GM12878 (cell line): ENCODE measurements at places on chromosomes 13 and 19.

DNA sequence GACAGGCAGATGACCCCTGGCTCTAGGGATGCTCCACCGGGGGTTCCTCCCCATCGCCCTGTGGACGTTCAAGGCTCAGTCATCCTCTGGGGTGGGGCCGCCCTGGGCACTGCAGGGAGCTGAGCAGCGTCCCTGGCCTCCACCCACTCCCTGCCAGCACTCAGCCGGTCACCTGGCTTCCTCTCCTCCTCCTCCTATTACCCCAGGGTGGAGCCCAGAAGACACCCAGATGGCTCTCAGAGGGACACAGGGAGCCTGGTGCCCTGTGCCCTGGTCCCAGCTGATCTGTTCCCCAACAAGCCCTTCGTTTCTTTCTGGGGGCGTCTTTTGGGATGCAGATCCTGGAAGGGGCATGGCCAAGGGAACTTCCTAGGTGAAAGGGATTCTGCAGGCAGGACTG lies 3.7 kb upstream of the MKNK2 start:
- no peak for DNase-seq

GRCh38 chr13:67574320-67575233 lies 344.4 kb upstream of the PCDH9 start:
- no peak for DNase-seq

DNA sequence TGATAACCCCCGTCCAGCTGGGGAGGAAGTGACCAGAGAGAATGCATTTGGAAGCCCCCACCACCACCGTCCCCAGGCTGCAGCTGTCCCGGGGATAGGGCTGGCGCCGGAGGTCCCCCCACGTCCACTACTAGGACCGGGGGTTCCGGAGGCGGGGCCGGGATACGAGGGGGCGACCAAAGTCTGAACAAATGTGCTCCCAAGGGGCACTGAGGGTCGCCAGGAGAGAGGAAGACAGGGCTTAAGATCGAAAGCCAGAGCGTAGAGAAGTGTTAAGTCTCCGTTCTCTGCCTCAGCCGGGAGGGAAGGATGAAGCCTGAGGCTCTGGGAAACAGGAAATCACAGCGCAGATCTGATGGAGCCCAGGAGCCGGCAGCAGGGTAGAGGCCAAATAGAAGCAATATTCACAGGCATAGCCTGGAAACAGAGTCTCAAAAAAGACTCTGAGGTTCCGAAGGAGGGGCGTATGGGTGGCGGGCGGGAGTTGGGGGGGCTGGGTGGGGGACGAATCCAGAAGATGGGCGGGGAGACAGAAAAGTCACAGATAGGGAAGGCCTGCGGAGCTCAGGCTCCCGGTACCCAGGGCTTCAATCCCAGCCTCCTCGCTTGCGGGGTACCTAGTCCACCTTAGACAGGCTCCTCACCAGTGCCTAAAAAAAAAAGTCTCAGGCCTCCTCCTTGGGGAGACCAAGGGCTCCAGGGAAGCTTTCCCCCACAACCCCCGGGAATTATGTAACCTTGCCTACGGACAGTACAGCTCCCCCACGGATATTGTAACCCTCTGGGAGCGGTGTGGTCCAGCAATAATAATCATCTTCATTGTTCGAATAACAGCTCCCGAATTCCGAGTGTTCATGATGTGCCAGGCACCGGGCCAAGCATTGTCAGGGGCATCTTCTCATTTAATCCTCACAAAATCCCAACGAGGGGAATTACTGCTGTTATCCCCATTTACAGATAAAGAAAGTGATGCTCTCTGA lies 1.1 kb upstream of the ERF start:
- no peak for DNase-seq

DNA sequence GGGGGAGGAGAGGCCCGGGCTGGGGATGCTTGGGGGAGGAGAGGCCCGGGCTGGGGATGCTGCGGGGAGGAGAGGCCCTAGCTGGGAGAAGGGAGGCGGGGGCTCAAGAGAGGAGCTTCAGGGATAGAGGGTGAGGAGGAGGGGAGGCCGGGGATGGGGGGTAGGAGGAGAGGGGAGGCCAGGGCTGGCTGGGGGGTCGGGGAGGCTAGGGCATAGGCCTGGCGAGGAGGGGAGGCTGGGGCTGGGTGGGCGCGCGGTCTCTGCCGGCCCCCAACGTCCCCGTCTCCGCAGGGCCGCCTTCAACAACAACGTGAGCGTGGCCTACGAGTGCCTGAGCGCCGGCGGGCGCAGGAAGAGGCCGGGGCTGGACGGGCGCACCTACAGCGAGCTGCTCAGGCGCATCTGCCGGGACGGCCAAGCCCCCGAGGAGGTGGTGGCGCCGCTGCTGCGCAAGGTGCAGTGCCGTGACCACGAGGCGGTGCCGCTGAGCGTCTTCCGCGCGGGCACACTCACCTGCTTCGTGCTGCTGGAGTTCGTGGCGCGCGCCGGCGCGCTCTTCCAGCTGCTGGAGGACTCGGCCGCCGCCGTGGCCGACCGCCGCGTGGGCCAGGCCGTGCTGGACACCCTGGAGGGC lies 11.4 kb downstream of the TPGS1 start:
- DNase-seq, result no peak

- no peak for DNase-seq
Measured at GRCh38 chr13:76717092-76717491, 169.1 kb downstream of the KCTD12 start.

DNA sequence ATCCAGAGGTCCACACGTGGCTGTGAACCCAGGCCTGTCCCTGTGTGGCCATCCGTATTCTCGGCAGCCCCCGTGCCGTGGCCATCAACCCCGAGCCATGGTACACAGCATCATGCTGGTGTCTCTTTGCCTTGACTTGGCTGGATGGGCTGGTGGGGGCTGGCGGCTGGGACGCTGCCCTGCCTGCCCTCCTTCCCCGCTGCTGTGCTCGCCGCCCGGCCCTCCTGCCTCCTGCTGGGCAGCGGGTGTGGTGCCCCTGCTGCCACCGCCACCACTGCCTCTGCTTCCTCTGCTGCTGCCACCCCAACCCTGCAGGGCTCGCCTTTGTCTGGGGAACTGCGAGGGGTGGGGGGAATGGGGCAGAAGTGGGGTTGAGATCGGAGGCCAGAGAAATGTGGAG lies 19.7 kb upstream of the EHD2 start:
- no peak for DNase-seq

GRCh38 chr19:3580156-3580934 lies 4.9 kb upstream of the GIPC3 start:
- no peak for DNase-seq

- DNase-seq, result no peak
Measured at GRCh38 chr19:11154683-11155047, 917 bp downstream of the SPC24 start.

DNA sequence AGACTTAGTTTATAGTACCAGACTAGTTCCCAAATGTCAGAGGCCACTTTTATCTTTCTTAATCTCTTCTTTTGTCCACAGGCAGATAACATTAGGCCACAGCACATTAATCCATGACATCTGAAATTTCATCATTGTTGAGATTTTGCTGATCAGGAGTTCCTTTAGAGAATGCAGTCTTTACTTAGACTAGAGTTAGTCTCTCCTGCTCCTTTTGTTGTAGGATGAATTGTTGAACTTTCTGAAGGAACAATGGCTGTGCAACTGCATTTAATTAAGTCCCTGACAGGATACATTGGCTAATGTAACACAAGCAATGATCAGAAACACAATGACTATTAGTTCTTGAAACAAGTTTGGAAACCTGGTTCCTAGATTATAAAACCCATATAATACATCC lies 266.3 kb downstream of the PCDH20 start:
- DNase-seq, result no peak

- no peak for DNase-seq
Measured at GRCh38 chr13:32253911-32254399, 61.2 kb downstream of the ZAR1L start.

DNA sequence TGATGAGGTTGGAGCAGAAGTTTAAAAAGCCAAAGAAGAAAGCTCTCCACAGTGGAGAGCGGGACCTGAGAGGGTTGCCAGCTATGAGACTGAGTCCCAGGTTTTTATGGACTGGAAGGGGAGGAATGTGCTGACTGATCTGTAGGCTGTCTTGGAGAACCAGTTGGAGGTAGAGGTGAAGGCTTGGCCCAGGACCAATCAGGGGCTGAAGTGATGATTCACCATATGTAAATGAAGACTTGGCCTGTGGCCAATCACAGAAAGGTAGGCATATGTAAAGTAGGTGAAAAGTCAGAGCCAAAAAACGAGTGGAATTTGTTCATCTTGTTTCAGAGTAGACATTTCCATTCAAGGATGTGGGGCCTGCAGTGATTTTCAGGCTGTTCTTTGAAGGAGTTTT lies 17.5 kb upstream of the KBTBD6 start:
- DNase-seq, result no peak

- no peak for DNase-seq
Measured at GRCh38 chr19:4523306-4524110, 5.2 kb upstream of the PLIN4 start.

DNA sequence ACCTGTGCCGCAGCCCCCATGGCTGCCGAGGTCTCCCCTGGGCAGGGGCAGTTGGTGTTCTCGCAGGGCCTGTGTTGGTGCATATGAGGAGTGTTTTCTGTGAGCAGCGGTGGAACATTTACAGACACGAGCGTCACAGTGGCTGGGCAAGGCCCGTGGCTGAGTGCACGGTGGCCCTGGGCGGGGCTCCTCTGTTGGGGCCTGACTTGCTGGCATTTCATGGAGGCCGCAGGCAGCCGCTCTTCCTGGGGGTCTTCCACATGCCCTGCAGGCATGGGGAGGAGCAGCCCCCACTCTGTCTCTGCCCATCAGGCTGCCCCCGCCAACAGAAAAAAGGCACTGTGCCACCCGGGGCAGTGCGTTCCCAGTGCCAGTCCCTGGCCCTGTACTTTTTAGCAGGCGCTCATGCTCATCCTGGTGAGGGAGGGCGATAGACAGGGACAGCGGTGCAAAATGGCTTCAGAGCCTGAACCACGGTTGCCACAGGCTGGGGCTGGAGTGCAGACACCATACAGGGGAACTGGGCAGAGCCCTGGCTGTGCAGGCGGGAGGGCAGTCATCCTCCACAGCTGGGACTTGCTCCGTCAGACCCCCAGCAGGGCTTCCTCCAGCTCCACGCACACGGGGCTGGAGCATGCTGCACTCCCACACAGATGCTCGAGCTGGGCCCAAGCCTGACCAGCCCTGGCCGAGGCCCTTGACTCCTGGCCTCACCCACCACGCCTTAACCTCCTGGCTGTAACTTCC lies 23.5 kb downstream of the TFDP1 start:
- DNase-seq, result no peak

GRCh38 chr13:69948016-69948415 lies 159.6 kb upstream of the ATXN8OS start:
- peak; percentile 59 for DNase-seq

DNA sequence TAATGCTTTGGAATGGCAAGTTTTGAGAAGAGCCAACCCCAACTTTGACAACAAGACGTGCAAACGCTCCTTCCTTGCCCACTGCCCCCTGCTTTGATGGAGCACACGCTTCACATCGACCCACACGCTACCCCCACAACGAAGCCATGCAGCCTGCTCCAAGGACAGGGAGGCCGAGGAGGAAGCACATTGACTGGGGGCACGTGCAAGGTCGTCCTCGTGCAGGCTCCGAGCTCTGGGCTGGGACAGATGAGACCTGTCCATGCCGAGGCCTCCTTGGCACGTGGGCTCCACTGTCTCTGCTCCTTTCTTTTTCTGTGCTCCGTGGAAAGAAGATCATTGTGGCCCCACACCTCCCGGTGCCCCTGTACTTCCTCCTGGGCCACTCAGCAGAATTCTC lies 309.0 kb downstream of the TEX29 start:
- no peak for DNase-seq

- DNase-seq, result no peak
Measured at GRCh38 chr13:46170268-46170667, 11.7 kb downstream of the LCP1 start.

DNA sequence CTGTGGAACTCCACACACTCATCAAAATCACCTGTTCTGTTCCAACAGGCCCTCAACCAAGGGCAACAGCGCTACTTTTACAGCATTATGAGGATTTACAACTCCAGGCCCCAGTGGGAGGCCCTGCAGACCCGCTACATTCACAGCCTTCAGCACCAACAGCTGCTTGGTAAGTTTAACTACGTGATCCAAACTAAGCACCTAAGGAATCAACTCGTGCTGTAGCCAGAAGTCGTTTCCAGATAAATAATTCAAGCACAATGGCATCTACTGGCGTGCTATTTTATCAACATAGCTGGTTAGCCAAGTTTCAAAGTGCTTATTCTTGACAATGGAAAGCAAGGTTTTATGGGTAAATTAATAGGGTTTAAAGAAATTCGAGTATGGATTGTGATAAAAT lies 5.3 kb downstream of the FAM216B start:
- no peak for DNase-seq

GRCh38 chr13:20161275-20161950 lies 561 bp upstream of the GJA3 start:
- no peak for DNase-seq

GRCh38 chr13:77448689-77449088 lies 86.8 kb upstream of the SCEL start:
- DNase-seq, result no peak

- no peak for DNase-seq
Measured at GRCh38 chr13:33863188-33863789, 45.3 kb downstream of the RFC3 start.

DNA sequence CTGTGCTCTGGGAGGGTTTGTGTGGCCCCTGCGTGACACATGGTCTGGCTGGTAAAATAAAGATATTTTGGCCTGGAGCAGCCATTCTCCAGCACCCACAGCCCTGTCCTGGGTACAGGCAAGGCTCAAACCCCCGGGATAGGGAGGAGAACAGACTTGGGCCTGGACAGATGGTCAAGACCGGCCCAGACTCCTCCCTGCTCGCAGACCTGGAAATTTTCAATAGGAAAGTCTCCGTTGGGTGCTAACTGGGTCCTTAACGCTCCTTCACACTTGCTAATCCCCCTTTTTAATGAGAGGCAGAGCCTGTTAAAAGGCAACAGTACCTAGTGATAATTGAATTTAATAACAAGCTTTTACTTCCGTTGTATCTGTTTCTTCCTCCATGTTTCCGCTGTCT lies 2.5 kb downstream of the PALM start:
- DNase-seq, result no peak

GRCh38 chr13:101998129-101998528 lies 403.7 kb downstream of the FGF14 start:
- DNase-seq, result no peak
